Right renal pelvis (tissue), 4 donors: ENCODE measurements at places on chromosomes 13 and 19.

DNA sequence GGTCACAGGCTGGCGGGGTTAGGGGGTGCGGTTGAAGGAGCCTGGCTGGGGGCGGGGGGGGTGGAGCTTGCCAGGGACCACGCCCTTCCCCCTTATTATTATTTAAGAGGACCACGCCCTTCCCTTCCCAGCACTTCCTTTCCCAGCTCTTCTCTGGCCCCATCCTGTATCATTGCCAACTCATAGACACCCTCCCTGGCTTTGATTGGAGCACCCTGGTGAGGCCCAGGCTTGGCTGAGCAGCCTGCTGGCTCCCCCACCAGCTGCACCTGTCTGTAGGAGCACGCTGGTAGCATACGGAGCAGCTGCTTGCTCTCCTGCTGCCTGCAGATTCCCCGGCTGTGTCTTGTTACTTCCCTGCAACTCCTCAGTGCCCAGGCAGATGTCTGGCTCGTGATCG, 62.5 kb upstream of the PDX1 start:
- DNase-seq, result no peak

DNA sequence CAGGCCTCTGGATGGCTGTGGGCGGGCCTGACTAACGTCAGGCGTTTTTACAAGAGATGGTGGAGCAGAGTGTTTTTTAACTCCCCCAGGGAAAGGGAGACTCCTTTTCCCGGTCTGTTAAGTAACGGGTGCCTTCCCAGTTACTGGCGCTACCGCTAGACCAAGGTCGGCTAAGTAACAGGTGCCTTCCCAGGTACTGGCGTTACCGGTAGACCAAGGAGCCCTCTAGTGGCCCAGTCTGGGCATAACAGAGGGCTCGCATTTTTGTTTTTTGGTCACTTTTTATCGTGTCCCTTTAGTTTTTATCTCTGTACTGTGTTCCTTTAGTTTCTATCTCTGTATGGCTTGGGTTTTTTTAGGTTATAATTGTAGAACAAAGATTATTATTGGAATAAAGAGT, 10.0 kb downstream of the ZNF383 start:
- DNase-seq, result peak; percentile 37

- no peak for DNase-seq
Observed at GRCh38 chr13:35876601-35877000, 254.6 kb downstream of the DCLK1 start.

DNA sequence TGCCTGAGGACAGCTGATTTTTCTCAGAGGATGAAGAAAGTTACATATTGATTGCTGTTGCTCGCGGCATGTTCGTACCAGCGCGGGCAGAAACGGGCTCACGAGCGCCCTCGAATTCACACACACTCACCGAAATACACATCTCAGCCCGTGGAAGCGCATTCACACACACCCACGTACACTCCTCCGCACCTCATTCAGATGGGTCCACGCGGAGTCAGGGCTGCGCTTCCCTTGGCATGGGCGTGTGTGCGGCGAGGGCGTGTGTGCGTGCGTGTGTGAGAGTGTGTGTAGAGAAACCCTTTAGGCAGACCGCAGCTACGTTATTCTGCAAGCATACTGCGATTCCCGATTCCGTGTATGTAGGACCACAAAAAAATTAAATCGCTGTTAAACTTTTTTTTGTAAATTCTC, 2.1 kb upstream of the PCDH17 start:
- DNase-seq, result no peak

DNA sequence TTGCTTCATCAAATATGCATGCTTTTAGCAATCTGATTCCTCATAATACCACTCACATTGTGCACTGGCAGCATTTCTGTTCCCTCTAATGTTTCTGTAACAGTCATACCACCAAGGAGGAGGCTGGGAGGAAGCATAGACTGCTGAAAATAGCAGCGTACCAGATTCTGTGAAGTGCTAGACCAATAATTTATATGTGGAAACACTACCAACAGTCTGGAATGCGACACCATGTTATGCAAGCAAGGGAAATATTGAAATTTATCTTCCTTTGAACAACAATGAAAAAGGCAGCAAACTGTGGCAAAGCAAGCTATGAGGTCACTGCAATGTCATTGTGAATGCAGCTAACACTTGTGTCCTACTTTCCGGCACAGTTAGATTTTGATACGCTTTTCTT, 1388.0 kb downstream of the EFNB2 start:
- DNase-seq, result no peak

DNA sequence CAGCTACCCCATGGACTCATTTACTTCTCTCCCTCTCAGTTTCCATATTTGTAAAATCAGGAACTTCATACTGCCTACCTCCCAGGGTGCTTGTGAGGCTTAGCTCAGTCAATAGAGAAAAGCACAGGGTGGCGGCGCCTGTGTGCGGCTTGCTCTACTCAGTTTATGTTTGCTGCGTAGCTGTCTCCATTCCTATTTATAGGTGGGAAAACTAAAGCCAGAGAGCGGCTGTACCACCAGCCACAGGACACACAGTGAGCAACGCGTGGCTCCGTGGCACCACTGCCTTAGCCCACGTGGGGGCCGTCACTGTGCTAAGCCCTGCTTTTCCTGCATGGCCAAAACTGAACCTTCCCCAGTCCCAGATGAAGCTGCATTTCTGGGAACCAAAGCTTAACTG, 292.4 kb downstream of the TEX29 start:
- DNase-seq, result no peak

DNA sequence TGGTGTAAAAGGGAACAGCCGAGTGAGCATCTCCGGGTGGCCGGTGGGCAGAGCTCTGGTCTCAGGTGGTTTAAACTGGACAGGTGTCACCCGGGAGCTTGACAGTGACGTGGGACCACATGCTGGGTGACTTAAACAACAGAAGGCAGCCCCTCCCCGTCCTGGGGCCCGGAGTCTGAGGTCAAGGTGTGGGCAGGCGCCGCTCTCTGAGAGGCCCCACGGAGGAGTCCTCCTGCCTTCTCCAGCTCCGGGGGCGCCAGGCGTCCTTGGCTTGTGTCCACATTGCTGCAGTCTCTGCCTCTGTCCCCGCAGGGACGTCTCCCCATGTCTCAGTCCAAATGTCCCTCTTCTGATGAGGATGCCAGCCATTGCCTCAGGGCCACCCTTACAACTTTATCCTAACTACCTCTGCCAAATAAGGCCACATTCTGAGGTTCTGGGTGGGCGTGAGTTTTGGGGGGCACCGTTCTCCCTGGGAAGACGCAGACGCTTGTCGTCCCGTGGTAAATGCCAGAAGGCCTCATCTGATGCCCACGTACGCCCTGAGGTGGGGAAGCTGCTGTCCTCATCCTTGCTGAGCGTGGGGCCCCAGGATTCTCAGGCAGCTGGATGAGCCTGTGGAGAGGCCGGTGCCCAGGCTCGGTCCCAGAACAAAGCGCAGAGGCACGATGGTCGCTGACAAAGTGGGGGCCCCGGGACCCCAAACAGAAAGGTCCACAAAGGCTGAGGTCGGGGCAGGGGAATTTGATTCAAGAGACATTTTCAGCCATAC, 12.9 kb downstream of the GZMM start:
- DNase-seq, result no peak

DNA sequence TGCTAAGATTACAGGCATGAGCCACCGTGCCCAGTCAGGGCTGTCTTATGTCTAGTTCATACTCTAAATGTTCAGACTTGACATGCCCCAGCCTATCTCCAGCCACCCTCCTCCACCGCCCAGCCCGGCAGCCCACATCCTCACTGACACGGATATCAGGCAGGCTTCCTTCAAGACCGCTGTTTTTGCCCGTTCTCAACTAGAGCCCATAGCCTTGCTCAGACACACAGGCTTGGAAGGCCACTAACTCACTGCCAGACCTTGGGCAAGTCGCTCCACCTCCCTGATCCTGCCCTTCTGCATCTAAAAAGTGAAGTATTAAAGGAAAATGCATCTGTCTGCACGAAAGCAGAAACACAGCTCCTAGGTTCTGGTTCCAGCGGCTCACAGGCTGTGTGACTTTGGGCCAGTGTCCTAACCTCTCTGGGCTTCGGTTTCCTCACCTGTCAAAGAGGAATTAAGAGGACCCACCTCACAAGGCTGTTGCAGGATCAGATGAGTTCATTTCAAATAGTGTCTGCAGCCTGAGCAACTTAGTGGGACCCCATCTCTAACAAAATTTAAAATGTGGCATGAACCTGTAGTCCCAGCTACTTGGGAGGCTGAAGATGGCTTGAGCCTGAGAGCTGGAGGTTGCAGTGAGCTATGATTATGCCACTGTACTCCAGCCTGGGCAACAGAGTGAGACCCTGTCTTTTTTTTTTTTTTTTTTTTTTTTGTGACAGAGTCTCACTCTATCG, 14.5 kb upstream of the CERS4 start:
- no peak for DNase-seq

GRCh38 chr13:97077341-97077740, 83.1 kb upstream of the OXGR1 start:
- no peak for DNase-seq

DNA sequence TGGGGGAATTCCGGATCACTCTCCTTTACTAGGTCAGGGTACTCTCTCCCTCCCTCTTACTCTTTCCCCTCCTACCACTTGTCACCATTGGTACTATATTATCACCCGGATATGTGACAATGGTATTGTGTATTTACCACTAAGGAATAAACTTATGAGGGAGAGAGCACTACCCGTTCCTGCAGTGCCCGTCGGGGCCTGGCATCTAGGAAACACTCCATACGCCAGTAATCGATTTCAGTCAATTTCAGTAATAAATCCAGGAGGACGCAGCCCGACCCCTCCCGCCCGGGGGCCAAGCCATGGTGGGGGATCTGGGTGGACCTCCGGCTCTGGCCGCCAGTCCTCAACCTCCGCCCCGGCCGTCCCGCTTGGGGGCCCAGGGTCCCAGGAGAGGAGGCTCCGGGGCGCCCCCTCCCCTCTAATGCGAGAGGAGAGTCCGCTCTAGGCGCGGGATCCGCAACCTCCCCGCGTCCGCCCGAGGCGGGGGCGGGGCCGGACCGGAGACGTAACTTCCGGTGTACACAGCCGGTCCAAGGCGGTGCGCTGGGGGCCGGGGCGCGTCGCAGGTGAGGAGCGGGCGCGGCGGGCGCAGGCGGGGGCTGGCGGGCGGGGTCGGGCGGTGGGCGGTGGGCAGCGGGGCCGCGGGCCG, at the start of gene GARRE1:
TSS of gene GARRE1 (plus strand) at position 509 of the 652 bp plus-strand sequence. CDS start 45,920 bp downstream, outside the sequence.
- DNase-seq, result peak; percentile 77

DNA sequence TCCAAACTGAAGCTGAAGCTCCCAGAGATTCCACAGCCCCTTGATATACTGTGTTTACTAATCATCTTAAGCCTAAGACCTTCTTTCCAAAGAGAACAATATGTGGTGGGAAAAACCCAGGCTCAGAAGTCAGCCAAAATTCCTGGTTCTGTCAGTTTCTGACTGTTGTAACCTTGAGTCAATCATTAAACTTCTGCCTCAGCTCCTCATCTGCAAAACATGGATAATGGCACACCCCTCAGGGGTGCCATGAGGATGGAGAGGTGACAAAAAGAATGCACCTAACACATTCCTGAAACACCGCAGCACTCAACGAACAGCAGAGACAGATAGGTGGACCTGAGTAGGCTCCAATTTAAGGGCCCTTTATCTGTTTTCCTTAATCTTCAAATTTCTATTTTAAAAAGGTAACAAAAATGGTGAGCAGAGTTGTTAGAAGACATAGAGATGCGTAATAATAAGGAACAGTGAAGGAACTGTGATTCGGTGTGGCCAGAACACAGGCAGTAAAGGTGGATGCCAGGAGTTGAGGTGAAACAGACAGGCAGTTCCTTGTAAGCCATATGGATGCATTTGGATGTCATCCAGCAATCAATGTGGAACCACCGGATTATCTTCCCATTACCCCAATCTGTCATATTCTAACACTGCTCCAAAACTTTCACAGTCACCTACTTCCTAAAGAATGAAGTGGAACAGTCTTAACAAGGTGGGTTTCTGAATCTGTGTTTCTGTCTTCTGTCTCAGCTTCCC, 56.6 kb upstream of the DOCK9 start:
- no peak for DNase-seq

- DNase-seq, result no peak
Observed at GRCh38 chr13:108346376-108346775, 76.9 kb downstream of the TNFSF13B start.

DNA sequence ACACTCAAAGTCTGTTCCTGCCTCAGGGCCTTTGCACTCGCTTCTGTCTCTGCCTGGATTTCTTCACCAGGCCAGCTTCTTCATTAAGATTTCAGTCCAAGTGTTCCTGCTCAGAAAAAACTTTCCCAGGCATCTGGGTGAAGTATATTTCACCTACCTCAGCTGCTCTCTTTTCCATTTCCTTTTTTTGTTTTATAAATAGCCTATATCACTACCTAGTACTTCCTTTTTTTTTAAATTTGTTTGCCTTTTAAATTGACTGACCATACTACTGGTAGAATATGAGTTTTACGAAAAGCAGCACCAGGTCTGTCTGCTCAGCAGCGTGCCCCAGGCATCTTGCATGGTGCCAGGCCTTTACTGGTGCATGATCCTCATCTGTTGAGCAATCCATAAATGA, 1064.4 kb downstream of the UQCRFS1 start:
- DNase-seq, result no peak
